Stimulated activated CD8-positive, alpha-beta memory T cell treated with anti-CD3 and anti-CD28 coated beads, Interleukin-15, amount 100 ng/mL, for 1 hour (primary cell): ENCODE measurements at places on chromosomes 11 and 22.

DNA sequence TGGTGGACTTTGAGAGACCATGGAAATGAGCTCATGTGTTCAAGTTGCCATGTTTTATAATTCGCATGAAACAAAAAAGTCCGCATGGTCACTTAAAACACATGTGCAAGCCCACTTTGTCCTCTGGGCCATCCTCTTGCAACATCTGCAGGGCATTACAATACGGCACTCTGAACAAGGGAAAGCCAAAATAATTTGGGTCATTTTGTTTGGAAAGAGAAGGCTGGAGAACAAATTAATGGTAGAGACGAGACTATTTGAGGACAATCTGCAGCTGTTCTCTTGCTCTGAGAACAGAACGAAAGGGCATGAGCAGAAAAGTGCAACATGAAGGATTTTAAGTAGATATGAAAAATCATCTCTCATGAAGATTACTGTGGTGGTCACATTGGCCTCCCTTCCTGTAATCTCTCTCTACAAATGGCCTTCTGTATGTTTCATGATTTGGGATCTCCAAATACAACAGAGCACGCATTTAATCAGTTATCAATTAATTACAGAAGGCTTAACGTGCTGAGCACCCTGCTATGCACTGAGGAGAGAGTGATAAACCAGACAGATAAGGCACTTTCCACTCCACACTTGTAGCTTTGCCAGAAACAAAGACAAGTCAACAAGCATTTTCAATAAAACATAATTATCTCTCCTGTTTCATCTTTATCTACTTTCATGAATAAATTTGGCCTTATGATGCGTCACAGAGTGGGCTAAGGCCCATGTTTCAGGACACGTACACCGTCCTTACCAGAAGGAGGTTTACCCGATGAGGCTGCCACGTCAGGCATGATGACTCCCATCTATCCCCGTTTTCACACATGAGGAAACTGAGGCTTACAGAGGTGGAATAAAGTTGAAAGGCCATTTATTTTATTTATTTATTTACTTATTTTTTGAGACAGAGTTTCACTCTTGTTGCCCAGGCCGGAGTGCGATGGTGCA, 384.1 kb downstream of the LARGE1 start:
- no peak for DNase-seq

DNA sequence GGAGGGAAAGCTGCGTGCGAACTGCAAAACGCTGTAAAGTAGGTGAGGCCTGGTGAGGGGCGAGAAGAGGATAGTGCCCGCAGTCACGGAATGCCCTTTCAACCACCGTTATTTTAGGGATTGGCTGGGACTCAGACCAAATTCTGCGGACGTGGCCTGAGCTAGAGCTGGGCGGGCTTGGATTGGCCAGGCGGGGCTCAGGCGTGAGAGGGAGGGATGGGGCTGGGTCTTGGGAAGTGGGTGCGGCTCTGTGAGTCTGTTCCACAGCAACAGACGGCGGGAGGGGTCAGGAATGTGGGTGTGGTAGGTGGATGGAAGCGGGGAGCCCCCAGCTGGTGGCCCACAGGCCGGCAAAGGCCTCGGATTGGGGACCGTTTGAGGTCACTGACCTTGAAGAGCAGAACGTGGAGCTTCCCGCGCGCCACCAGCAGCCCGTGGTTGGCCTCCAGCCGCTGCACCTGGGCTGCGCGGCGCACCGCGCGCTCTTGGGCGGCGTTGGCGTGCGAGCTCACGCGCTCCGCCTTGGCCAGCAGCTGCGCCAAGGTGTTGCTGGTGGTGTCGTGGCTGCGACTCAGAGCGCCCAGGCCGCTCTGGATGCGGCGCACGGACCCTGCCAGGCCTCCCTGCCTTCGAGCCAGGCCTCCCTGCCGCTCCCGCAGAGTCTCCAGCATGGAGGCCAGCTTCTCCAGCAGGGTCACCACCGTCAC, 444 bp downstream of the CAVIN3 start:
- DNase-seq = no peak

- DNase-seq = no peak
Observed at GRCh38 chr22:36985211-36985889, 33.9 kb downstream of the TST start.

DNA sequence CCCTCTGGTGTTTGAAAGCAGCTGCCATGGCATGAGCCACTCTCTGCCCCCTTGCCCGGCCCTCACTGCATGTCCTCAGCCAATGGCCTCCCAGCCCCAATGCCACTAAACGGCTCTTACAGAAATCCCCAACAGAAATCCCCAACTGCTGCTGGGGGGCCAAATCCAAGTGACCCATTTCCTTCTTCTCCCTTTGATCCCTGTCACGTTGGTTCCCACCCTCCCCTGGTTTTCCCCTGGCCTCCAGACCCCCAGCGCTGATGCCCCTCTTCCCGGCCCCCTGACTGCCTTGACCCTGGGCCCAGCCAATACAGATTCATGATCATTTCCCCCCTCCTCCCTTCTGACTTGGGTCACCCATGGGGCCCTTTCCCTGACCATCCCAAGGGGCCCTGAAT, 30.9 kb downstream of the IGLL1 start:
- no peak for DNase-seq

DNA sequence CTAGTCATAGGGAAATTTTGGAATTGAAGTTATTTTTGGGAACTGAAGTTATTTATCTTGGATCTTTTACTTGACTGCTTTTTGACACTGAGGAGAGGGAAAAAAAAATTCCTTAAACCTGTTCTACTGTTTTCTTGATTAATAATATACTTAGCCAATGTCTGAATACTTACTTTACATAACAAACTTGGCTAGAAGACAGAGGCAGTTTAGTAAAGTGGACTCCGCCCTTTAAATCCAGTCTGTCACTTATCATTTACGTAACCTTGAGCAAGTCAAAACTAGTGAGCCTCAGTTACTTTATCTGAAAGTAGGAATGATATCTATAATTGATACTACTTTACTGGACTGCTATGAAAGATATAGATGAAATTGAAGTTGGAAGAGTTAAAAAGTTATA, 19.5 kb downstream of the CTSC start:
- no peak for DNase-seq
